ENCODE measurements at places on chromosomes 7 and 10.

DNA sequence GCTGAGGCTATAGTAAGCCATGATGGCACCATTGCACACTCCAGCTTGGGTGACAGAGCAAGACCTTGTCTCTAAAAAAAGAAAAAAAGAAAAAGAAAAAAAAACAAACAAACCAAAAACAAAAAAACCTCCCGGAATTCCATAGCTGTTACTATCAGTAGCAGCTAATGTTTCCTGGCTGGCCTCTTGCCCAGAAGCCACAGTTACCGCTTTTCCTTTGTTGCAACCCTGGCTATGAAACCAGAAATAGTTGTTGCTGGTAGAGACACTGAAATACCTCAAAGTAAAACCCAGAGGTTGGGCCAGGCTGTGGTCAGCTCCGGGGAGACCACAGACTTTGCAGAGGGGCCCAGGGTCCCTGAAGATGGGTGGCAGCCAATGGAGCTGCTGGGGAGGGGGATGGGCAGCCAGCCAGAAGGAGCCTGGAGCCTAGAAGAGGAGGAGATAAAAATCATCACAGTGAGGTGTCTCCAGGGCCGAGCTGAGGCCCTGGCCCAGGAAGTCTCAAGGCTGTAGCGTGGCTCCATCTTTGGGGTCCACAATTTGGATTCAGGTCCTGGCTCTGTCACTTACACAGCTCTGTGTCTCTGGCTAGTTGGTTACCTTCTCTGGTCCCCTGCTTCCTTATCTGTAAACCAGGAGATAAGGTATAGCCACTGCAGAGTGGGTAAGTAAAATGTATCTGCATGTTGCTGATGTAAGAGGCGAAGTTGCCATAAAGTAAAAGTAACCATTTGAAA is 3.4 kb upstream of the CHST12 start:
- DNase-seq: no peak

GRCh38 chr7:111676811-111677210 is 114.5 kb upstream of the IMMP2L start:
- DNase-seq: no peak

GRCh38 chr10:88858491-88858890 is 6.8 kb upstream of the ANKRD22 start:
- no peak for DNase-seq

DNA sequence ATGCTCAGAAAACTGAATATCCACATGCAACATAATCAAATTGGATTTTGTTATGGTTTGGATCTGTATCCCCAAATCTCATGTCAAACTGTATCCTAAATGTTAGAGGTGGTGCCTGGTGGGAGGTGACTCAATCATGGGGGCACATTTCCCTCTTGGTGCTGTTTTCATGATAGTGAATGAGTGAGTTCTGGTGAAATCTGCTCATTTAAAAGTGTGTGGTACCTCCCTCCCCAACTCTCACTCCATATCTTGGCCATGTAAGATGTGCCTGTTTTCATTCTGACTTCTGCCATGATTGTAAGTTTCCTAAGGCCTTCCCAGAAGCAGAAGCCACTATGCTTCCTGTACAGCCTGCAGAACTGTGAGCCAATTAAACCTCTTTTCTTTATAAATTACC is 239.6 kb upstream of the KLF14 start:
- no peak for DNase-seq

GRCh38 chr7:7791523-7791922 is 73.1 kb upstream of the RPA3 start:
- DNase-seq: no peak

GRCh38 chr7:103574576-103574975 is 128.6 kb upstream of the SLC26A5 start:
- DNase-seq: no peak

DNA sequence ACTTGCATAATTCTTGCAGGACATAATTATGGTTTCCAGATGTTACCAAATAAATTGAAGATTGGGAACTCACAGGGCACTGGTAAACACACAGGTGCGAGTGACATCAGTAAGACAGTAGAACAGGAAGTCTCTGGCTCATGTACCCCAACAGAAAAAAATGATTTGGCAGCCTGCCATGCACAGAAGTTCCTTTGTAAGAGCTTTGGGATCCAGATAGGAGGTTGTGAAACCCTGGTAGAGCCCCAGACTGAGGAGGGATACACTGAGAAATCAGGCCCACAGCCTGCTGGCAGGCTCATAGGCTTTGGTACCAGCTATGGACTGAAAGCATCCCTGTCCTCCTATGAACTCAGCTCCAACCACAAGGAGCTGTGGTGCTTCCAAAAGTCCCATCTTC is 118.0 kb downstream of the COBL start:
- no peak for DNase-seq

All from Caco-2 (cell line).